NCI-H1436 treated with DMSO at 0.1 percent for 48 hours (cell line): ENCODE measurements at places on chromosomes 3 and 15.

- no peak for DNase-seq
These were observed 31.8 kb downstream of the IQGAP1 start for GRCh38 chr15:90419738-90420406.

- no peak for DNase-seq
These were observed 353.5 kb downstream of the MCTP2 start for GRCh38 chr15:94584833-94585244.

GRCh38 chr3:49611291-49611690, 57.0 kb downstream of the BSN start:
- DNase-seq: no peak

DNA sequence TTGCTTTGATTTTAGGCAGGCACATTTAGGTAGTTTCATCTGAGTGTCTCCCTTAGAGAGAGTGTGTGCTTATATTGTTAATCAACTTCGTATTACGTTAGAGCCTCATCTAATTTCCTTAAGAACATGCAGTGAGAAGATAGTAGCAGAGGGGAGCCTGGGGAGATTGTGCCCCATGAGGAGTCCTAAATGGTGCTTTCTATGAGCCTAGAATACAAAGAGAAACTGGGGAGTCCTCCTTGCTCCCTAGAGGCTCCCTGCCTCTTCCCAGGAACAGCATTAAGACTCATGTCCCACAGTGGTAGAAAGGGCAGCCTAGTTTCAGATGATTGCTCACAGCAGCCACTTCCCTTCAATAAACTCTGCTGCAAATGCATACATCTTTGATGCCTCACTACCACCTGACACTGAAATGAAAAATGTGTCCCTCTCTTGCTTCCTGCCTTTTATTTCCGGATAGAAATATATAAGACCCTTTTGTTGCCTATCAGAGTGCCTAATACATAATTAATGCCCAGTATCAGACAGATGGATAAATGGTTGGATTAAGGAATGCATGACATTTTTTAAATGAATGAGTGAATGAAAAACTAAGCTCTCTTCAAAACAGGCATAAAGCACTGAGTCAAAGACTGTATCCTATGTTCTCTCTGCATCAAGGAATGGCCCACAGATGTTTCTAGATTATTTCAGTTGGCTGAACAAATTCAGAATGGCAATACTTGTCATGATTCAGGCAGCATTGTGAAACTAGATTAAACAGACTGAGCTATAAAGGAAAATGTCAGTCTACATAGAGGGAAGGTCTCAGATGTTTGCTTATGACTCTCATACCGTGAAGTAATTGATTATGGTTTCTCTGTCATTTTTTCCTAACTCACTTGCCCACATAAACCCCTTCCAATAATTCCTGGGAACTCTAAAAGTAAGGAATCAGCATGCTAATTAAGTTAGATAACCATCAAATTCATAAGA, 362.1 kb downstream of the LRRC3B start:
- no peak for DNase-seq

GRCh38 chr3:188306435-188307005, 152.6 kb downstream of the LPP start:
- no peak for DNase-seq

- DNase-seq: no peak
These were observed at the start of gene CD80 for GRCh38 chr3:119559441-119559963. TSS of gene CD80 (minus strand) at chr3:119559614. CDS start at chr3:119557728, 1,886 bp downstream.

- peak; percentile 45 for DNase-seq
These were observed 17.8 kb upstream of the ERICH6 start for GRCh38 chr3:150721285-150722130.

DNA sequence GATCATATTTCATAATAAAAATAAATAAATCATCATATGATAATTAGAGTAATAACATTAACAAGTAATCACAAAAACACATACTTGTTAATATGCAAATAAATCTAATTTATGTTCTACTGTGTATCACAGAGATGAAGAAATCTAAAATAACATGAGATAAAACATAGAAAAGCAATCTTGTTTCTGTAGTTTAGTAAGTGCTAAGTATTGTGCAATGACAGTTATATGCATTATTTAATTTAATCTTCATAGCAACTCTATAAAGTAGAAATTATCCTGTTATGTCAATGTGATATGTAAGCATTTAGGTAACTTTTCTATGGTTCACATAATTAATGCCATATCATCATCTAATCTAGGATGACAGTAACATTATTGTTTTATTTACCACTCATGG, 108.2 kb upstream of the KCNMB2 start:
- DNase-seq: no peak

GRCh38 chr15:49282366-49282765, 112.3 kb downstream of the GALK2 start:
- DNase-seq: no peak

DNA sequence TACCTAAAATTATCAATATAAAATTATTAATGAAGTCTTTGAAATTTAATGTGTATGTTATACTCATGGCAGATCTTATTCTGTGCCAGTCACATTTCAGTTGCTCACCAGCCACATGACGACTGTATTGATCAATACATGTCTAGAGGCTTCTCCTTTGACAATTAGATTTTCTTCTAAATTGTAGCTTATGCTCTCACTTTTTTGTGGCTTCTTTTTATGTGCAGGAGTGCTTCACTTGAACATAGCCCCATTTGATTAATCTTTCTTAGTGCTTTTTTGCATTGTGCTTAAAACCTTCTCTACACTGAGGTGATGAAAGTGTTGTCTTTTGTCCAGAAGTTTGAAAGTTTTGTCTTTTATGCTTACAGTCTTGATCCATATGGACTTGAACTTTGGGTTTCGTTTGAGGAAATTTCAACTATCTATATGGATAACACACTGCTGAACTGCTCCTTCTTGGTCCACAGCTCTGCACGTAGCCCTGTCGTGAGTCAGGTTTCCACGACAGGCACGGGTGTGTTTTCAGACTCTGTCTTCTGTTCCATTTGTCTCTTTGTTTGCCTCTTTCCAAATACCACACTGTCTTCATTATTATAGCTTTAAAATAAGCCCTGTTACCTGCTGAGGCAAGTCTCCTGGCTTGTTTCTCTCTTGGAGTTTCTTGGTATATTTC, 393.9 kb upstream of the CFAP20DC start:
- DNase-seq: no peak

DNA sequence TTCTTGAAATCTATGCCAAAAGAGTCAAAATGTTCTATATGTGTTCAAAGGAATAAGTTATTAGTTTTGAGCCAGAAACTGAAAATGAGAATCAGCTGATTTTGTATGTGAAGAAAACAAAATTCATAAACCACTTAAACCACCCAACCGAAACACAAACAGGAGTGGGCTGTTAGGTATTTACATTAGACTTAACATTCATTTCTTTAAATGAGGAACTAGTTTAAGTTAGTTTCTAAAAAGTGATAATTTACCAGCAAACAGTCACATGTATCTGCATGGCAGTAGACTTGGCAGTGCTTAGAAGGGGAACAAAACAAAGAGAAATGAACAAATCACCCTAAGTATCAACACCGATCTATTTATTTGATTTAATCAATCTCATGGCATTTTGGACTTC, 128.0 kb downstream of the GMNC start:
- no peak for DNase-seq

DNA sequence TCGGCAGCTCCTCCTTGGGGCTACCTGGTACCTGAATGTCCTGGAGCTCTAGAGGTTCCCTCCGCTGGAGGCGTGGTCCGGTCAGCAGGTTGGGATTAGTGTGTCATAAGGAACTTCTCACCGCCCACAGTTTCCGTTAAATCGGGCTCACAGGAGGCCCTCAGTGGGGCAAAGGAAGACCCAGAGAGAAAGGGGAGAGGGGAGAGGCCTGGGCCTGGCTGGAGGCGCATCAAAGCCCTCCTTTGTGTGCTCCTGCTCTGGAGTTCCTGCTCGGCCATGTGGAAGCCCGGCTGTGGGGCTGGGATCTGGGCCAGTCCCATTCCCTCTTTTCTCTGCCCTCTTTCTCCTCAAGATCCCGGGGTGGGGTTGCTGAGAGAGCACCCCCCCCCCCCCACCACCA, at the start of gene RLBP1:
TSS of gene RLBP1 (minus strand) at position 37 of the 400 bp plus-strand sequence. CDS start 2,604 bp downstream, outside the sequence.
- DNase-seq: no peak

DNA sequence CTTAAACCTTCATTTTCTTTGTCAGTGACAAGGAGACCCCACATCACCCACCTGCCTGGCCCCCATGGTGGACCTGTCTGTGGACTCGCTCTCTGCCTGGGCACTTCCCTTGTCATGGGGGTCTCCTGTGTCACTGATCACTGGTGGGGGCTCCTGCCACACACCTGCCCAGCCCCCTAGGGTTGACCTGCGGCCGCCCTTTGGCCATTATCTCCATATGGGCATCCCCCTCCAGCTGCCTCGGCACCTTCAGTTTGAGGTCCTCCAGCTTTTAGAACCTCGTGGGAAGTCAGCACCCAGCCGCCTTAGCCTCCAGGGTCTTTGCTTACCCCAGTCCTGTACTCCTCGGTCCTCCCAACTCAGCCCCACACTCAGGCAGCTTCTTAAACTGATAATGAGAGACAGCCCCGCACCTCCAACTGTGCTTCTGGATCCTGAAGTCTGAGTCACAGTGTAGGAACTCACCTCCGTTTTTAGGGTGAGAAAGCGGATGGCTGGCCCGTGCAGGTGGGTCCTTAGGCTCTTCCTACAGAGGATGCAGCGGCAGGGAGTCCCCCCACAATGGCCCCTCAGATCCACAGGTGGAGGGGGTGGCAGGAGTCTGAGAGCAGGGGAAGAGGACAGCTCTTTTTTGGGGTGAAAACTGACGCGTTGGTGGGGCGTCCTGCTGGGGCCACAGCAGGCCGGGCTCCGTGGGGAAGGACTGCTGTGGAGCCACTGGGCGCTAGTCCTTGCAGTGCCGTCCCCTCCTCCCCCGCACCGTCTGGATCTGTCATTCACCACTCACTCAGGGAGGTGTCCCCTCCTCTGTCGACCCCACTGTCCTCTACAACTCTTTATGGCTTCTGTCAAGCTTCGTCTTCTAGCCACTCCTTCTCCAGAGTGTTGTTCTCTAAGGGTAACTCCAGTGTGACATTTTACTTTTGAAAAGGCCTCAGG, 8.7 kb upstream of the PRR23E start:
- DNase-seq: no peak

- no peak for DNase-seq
These were observed 38.6 kb upstream of the RAB6B start for GRCh38 chr3:133934073-133934970.

- no peak for DNase-seq
These were observed 139.8 kb downstream of the RAB11A start for GRCh38 chr15:66008940-66009562.

- DNase-seq: no peak
These were observed 32.3 kb downstream of the CBLB start for GRCh38 chr3:105836533-105836932.

DNA sequence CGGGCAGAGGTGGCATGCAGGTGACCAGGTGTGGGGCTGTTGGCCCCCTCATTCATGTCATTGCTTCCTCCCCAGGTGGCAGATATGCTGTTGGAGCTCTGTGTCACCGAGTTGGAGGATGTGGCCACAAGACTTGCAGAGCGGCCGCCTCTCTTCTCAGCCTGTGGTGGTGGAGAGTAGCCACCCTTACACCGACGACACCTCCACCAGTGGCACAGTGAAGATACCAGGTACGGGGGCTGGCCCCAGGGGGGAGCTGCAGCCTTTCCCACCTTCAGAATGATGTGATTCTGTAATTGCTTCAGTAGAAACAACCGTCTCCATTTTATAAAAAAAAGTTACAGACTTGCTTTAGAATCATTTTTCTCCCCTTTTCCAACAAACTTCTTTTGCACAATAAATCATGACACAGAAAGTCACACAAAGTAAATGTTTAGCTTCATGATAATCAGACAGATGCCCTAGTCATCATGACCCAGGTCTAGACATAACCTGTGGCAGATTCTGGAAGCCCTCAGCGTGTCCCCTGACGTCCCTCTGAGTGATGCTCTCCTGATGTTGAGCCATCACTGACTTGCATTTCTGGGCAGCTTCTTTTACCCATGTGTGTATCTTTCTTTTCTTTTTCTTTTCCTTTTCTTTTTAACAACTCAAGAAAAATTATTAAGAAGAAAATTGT, 76.0 kb upstream of the FAN1 start:
- no peak for DNase-seq

DNA sequence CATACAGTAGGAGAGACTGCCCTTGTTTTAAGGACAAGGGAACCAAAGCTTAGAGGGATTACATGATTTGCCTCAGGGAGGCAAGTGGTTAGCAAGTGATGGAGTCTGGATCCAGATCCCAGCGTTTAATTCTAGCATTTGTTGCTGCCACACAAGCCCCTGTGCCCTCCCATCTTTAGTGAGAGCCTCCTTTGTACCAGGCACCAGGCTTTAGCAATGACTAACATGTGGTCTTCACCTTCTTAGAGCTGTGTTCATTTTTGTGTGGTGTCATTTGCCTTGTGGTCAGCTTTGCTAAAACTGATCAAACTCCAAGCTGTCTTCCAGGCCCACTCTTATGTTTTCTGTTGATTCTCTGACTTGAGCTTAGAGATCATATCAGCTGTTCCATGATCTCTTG, 290.5 kb downstream of the RPLP1 start:
- DNase-seq: no peak

DNA sequence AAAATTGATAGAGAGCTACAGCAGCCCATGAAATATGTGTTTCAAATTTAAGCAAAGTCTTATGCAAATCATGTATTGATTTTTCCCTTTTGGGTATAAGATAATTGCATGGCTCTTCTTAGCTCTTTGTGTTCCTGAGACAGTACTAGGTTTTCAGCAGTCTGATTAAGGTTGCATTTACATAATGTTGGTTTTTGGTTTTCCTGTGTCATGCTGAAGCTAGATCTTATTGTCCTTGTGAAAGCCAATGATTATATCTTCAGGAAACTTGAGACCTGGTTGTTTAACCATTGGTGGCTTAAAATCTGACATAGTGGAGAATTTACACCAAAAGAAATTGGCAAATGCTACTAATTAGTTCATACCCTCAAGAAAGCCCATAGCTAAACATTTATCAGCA, 392.6 kb downstream of the ZPLD1 start:
- DNase-seq: peak; percentile 73

DNA sequence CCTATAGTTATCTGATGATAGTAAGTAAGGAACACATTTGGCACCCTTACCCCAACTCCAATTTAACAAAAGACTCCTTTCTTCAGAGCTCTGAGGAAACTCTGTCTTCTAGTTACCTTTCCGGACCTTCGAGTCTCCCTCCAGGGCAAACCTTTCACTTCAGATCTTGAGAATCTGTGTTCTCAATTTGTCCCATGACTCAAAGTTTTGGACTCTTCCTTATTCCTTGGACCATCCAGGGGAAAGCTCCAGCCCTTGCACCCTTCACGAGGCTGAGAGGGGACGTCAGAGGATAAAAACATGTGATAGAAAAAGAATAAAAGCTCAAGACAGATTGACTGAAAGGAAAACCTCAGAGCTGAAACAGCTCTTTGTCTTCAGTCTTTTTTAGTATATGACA, 76.9 kb downstream of the CTNNB1 start:
- DNase-seq: no peak
